Left lung (tissue), 14 donors: ENCODE measurements at places on chromosomes 6 and 20. TPM values are rescaled to one million over a fixed set of nuclear protein-coding genes. Genes with fewer than 3 reads are reported as not detected.

DNA sequence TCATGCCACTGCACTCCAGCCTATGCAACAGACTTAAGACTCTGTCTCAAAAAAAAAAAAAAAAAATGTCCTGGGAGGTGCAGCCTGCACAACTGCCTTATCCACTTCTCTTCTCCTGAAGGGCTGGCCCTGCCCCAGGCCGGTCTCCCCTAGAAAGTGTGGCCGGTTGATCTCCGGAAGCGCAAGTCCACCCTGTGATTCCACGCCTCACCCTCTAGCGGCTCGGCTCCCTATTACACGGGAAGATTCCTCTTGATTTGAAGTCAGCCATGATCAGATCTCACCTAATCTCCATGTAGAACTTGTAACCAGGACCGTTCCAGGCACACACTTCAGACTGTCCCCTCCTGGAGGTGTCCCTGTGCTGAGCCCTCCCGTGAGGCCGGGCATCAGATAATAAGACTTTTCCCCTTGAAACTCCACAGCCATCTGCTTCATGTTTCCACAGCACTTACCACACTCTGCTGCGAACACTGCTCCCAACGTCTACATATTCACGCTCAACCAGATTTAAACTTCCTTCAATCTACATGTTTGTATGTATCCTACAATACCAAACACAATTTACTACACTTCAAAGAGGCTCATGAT, 49.3 kb upstream of the RPS6KA2 start:
- DNase-seq = no peak

WFDC13 gene
- not detected for total RNA-seq

DNA sequence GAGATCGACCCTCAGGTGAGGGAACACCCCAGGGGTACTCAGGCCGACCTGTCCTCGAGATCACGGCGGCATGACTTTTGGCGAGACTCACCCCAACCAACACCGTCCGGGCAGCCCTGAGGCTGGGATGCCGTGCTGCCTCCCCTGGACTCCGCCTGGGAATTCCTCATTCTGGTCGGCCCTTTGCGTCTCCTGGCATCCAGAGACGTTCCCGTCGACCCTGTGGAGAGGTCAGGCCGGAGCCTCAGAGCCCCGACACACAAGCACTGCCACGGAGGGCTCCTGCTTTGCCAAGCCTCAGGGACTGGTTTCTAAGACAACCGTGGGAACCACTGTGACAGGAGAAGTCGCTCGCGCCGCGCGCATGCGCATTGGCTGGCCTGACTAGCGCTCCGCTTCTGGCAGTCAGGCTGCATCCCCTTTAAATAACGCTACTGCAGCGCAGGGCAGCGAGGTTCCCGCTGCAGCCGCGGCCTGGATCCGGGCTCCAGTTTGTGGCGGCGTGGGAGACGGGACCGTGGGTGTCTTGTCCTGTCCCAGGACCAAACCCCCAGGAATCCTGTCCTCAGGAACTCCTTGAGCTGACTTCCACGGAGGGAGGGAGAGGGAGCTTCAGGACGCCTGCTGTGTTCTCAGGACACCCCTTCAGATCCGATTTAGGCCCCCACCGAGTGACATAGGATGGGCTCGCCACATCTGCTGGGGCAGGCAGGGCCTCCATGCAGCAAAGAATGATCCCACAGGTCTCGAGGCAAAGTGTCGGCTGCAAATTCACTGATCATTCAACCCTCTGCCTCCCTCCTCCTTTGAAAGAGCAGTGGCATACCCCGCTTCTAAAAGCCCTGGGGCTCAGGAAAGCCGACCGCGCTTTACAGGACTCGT, 163.2 kb upstream of the ZNF337 start:
- peak; percentile 75 for DNase-seq

BPIFA1 gene
- not detected for total RNA-seq
